Hepatocyte (in vitro differentiated cells): ENCODE measurements at places on chromosomes 16 and 17. TPM values are rescaled to one million over a fixed set of nuclear protein-coding genes. Genes with fewer than 3 reads are reported as not detected.
A peak's percentile ranks its signal among the peaks of the same experiment; 100 is the strongest.

Gene TBX2
- total RNA-seq: 17.9 and 19.6 TPM in 2 replicates

Gene MT1F
- total RNA-seq: 3.1 and 7.1 TPM in 2 replicates

Gene RUNDC3A
- total RNA-seq: 2.0 and 2.1 TPM in 2 replicates

Gene TPSG1
- 0.67 and 1.3 TPM in 2 replicates for total RNA-seq

Gene WFIKKN1
- 0.24 and 0.43 TPM in 2 replicates for total RNA-seq

DNA sequence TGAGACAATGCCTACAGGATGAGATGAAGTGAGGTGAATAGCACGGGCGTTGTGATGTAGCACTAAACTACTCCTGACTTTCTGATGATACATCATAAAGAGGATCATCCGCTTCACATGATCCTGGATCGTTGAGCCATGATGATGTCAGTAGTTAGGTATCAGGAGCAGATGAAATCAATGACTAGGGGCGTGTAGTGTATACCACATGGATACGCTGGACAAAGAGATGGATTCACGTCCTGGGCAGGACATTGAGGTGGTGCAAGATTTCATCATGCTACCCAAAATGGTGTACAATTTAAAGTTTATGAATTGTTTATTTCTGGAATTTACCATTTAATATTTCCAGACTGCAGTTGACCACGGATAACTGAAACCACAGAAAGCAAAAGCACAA, 156.6 kb downstream of the ANKFN1 start:
- no peaks in the 10 kb centered on the region for H3K4me1 ChIP-seq
- no peak overlapping the region for H3K27ac ChIP-seq
- H3K36me3 ChIP-seq: no peaks in the 10 kb centered on the region
- DNase-seq: no peak
- H3K4me3 ChIP-seq: no peak overlapping the region

DNA sequence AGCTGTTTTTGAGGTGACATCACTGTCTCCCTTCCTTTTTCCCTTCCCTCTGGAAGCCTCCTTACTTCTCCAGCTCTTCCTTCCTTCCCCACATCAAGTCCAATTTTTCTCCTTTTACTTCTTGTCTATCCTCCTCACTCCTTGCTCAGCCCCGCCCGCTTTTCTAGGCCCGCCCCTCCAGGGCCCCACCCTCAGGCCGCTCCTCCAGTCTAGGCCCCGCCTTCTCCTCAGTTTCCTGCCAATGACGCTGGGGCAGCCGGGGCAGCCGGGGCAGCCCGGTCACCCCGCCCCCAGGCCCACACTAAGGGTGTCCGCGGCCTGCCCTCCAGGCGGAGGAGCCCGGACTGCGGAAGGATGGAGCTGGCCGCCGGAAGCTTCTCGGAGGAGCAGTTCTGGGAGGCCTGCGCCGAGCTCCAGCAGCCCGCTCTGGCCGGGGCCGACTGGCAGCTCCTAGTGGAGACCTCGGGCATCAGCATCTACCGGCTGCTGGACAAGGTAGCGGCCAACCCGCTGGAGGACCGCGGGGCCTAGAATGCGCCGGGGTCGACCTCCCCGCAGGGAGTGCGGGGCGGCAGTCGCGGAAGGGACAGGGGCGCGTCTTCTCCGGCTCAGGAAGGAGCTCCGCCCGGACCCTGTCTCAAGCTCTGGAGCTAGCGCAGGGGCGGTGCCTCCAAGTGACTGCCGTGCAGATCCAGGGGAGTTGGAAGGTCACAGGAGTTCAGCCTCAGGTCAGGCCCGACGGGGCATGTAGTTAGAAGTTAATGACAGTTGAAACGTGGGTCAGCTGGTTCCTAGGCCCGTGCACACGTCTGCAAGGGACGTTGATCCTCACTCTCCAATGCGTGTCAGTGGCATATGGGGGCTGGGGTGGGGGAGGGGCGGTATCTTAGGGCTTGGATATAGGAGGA, at the start of gene PCTP:
TSS of gene PCTP (plus strand) at position 302 of the 908 bp plus-strand sequence. CDS start at position 355, 53 bp downstream.
- peak within 1 kb of the TSS; percentile 86 for H3K4me3 ChIP-seq
- peaks cover 7% of the 10 kb centered on the region for H3K4me1 ChIP-seq
- H3K27me3 ChIP-seq: no peaks in the 10 kb centered on the region
- no peaks in the 10 kb centered on the region for H3K36me3 ChIP-seq

GRCh38 chr17:27600471-27600870, 30.5 kb upstream of the LGALS9 start:
- no peaks in the 10 kb centered on the region for H3K27me3 ChIP-seq
- H3K4me1 ChIP-seq: no peaks in the 10 kb centered on the region
- no peak overlapping the region for H3K4me3 ChIP-seq

GRCh38 chr17:38915639-38915995, 9.8 kb upstream of the LASP1NB start:
- H3K4me1 ChIP-seq: peaks cover 16% of the 10 kb centered on the region
- H3K27ac ChIP-seq: no peak overlapping the region
- no peak overlapping the region for H3K4me3 ChIP-seq
- no peaks in the 10 kb centered on the region for H3K36me3 ChIP-seq

DNA sequence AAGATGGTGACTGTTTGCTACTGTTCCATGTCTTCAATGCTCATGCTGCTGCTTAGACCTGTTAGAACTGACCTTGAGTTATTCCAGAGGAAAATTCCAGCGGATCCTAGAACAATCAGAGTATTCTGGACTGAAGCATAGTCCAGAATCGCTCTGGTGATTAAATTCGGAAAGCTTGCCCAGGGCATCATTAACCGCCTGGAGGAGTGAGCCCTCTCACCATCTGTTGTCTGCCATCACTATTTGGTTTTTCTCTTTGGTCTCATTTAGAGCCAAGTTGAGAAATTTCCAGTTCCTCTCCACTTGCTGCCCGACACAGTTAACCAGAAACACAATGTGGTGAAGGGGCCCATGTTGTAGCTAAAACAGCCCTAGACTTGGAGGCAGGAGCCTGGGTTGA, 104.1 kb downstream of the BMERB1 start:
- H3K27ac ChIP-seq: no peak overlapping the region
- no peak overlapping the region for H3K4me3 ChIP-seq
- no peaks in the 10 kb centered on the region for H3K4me1 ChIP-seq
- DNase-seq: no peak
- H3K27me3 ChIP-seq: no peaks in the 10 kb centered on the region
- no peaks in the 10 kb centered on the region for H3K36me3 ChIP-seq

- peaks cover 5% of the 10 kb centered on the region for H3K4me1 ChIP-seq
- H3K36me3 ChIP-seq: no peaks in the 10 kb centered on the region
- H3K27me3 ChIP-seq: no peaks in the 10 kb centered on the region
- H3K27ac ChIP-seq: no peak overlapping the region
Measured at GRCh38 chr17:17300624-17301568, 2.3 kb upstream of the NT5M start.

DNA sequence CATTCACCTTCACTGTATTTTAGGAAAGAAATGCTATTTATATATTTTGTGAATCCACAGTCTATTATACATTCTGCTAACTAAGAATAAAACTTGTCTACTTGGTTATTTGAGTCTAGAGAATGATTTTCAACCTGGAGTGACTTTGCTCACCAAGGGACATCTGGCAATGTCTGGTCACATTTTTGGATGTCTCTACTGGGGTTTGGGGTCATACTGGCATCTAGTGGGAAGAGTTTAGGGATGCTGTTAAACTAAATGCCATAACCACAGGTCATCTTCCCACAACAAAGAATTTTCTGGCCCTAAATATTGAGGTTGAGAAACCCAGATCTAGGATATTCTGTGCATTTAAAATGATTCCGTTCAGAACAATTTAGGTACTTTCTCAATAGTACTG, 26.0 kb downstream of the KCNJ16 start:
- H3K36me3 ChIP-seq: no peaks in the 10 kb centered on the region
- no peaks in the 10 kb centered on the region for H3K27me3 ChIP-seq
- no peak overlapping the region for H3K4me3 ChIP-seq
- no peaks in the 10 kb centered on the region for H3K4me1 ChIP-seq
- H3K27ac ChIP-seq: no peak overlapping the region

- DNase-seq: no peak
- H3K27me3 ChIP-seq: peaks cover 22% of the 10 kb centered on the region
- H3K36me3 ChIP-seq: no peaks in the 10 kb centered on the region
- no peak overlapping the region for H3K27ac ChIP-seq
- no peak overlapping the region for H3K4me3 ChIP-seq
- no peaks in the 10 kb centered on the region for H3K4me1 ChIP-seq
Measured at GRCh38 chr17:58265902-58266875, 14.5 kb downstream of the MPO start.

DNA sequence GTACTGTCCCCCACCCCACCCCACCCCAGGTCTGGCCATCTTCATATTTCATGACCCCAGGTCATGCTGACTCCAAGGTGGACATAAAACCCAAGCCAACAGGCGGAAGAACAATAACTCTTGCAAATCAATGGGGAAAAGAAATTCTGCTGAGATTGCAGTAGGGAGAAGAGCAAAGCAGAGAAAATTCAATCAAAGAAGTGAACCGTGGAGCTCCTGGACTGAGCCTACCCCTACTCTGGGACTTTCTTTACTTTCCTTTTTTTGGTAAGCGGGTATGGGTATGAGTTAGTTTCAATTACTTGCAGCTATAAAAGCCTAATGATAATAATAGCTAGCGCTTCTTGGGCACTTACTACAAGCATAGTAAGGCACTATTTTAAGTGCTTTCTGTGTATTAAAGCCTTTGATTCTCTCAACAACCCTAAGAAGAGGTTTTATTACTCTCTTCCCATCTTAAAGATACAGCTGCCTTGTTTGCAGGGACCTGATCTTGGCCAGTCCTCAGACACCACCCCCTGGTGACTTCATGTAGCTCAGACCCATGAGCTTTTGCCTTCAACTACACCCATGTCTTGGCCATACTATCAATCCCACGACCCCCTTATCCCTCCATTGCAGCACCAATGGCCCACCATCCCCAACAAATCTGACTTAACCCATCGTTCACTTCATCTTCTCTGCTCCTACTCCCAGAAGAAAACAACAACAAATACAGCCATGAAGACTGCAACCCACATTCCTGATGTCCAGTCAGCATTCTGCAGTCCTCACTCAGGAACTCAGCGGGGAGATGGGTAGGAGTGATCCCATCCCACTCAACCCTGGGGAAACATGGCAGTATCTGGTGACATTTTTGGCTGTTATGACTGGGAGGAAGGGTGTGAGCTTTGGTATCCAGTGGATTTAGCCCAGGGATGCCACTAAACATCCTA, 4.4 kb downstream of the GGA2 start:
- H3K4me1 ChIP-seq: peaks cover 4% of the 10 kb centered on the region
- no peak overlapping the region for H3K27ac ChIP-seq
- H3K27me3 ChIP-seq: no peaks in the 10 kb centered on the region
- no peaks in the 10 kb centered on the region for H3K36me3 ChIP-seq
- no peak overlapping the region for H3K4me3 ChIP-seq
- no peak for DNase-seq

DNA sequence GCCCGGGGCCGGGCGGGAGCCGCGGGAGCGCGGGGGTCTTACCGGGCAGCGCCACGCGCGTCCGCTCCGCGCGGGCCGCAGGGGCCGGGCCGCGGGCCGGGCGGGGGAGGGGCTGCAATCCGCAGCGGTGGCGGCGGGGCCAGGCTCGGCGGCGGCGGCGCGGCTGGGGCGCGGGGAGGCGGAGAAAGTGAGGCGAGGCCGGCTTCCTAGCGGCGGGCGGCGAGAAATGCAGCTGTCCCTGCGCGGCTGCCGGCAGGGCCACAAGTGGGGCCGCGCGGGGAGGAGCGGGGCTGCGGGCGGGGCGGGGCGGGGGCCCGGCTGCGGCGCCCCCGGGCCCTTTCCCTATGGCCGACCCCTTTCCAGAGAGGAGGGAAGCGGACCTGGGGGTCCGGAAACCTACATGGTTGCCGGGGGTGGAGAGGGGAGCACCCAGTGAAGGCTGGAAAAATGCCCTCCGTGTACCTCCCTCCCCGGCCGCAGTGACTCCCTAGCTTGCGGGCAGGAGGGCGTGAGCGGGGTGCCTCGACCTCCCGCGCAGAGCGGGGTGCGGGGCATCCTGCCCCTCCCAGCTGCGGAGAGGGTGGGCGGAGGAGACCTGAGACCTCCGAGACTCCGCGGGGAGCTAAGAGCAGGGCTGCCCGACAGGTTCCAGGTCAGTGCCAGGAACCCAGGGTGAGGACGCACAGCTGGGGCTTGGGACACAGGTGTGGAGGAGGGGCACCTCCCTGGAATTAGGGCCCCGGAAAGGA, at the start of gene CUEDC1:
TSS of gene CUEDC1 (minus strand) at position 230 of the 749 bp plus-strand sequence. CDS start 69,848 bp downstream, outside the sequence.
- no peaks in the 10 kb centered on the region for H3K27me3 ChIP-seq
- peak within 1 kb of the TSS; percentile 85 for H3K4me3 ChIP-seq
- H3K36me3 ChIP-seq: no peaks in the 10 kb centered on the region
- H3K27ac ChIP-seq: peak within 1 kb of the TSS; percentile 89
- peak; percentile 91 for DNase-seq
- peaks cover 33% of the 10 kb centered on the region for H3K4me1 ChIP-seq

- H3K27ac ChIP-seq: no peak overlapping the region
- H3K4me1 ChIP-seq: no peaks in the 10 kb centered on the region
- no peak overlapping the region for H3K4me3 ChIP-seq
- H3K27me3 ChIP-seq: no peaks in the 10 kb centered on the region
- no peak for DNase-seq
Measured at GRCh38 chr16:10493276-10493675, 87.1 kb downstream of the EMP2 start.

GRCh38 chr17:55446581-55447205, 25.1 kb upstream of the MMD start:
- DNase-seq: peak; percentile 49
- no peaks in the 10 kb centered on the region for H3K27me3 ChIP-seq
- peak overlapping the region; percentile 83 for H3K27ac ChIP-seq
- peaks cover 65% of the 10 kb centered on the region for H3K4me1 ChIP-seq

GRCh38 chr17:80424878-80425765, 10.2 kb downstream of the ENDOV start:
- H3K36me3 ChIP-seq: no peaks in the 10 kb centered on the region
- no peak overlapping the region for H3K27ac ChIP-seq
- no peaks in the 10 kb centered on the region for H3K27me3 ChIP-seq
- DNase-seq: no peak

GRCh38 chr17:2869604-2870003, 73.4 kb downstream of the RAP1GAP2 start:
- no peak overlapping the region for H3K27ac ChIP-seq
- no peaks in the 10 kb centered on the region for H3K36me3 ChIP-seq
- no peaks in the 10 kb centered on the region for H3K27me3 ChIP-seq
- DNase-seq: no peak
- no peak overlapping the region for H3K4me3 ChIP-seq

DNA sequence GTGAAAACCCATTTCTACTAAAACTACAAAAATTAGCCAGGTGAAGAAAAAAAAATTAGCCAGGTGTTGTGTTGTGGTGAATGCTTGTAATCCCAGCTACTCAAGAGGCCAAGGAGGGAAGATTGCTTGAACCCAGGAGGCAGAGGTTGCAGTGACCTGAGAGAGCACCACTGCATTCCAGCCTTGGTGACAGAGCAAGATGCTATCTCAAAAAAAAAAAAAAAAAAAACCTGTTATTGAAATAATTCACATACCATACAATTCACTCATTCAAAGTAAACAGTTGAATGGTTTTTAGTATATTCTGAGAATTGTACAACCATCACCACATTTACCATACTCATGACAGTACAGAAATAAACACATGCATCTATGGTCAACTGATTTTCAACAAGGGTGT, 31.0 kb downstream of the ZNRF1 start:
- H3K27ac ChIP-seq: no peak overlapping the region
- H3K4me1 ChIP-seq: no peaks in the 10 kb centered on the region
- no peaks in the 10 kb centered on the region for H3K27me3 ChIP-seq

- H3K36me3 ChIP-seq: no peaks in the 10 kb centered on the region
- no peak overlapping the region for H3K4me3 ChIP-seq
- H3K4me1 ChIP-seq: no peaks in the 10 kb centered on the region
- no peak for DNase-seq
- H3K27ac ChIP-seq: no peak overlapping the region
Measured at GRCh38 chr17:35185849-35186248, 8.3 kb downstream of the SLC35G3 start.

GRCh38 chr16:58727028-58727781, 6.9 kb downstream of the GOT2 start:
- peaks cover under 1% of the 10 kb centered on the region for H3K4me1 ChIP-seq
- no peaks in the 10 kb centered on the region for H3K36me3 ChIP-seq
- no peak overlapping the region for H3K4me3 ChIP-seq
- no peak for DNase-seq
- H3K27me3 ChIP-seq: no peaks in the 10 kb centered on the region
- no peak overlapping the region for H3K27ac ChIP-seq
